ENCODE measurements at places on chromosomes 11 and 22. TPM values are rescaled to one million over a fixed set of nuclear protein-coding genes. Genes with fewer than 3 reads are reported as not detected.

Gene PGR
- total RNA-seq: 0.29 TPM

Gene MOGAT2
- not detected for total RNA-seq

Gene PRODH
- 1.7 TPM for total RNA-seq

Gene FIBIN
- total RNA-seq: 7.0 TPM

Gene TIMP3
- 68.2 TPM for total RNA-seq

Gene PTPRCAP
- total RNA-seq: 1.8 TPM

Gene MPZL2
- total RNA-seq: 36.9 TPM

Gene KRTAP5-9
- total RNA-seq: 0.62 TPM
